ENCODE measurements at places on chromosomes 3 and 15. TPM values are rescaled to one million over a fixed set of nuclear protein-coding genes. Genes with fewer than 3 reads are reported as not detected.

Gene JAGN1
- total RNA-seq, result 19.1 TPM

Gene FBXW12
- total RNA-seq, result not detected

Gene MAGEL2
- total RNA-seq, result not detected

Gene LRRC2
- under 0.01 TPM for total RNA-seq

Gene PLA2G4E
- total RNA-seq, result not detected

Gene NR2E3
- total RNA-seq, result 0.50 TPM

Gene CCDC9B
- 10.8 TPM for total RNA-seq

Gene OSBPL10
- total RNA-seq, result 17.5 TPM

Gene CCR9
- not detected for total RNA-seq

Gene ROPN1
- total RNA-seq, result not detected

Gene CCNDBP1
- 69.1 TPM for total RNA-seq

Gene EFCAB12
- not detected for total RNA-seq

Gene UBR1
- total RNA-seq, result 43.2 TPM

Gene CDC25A
- 10.8 TPM for total RNA-seq

Gene CCR8
- not detected for total RNA-seq

Gene MST1R
- 1.0 TPM for total RNA-seq

Gene NBEAL2
- total RNA-seq, result 21.7 TPM

Gene TJP1
- total RNA-seq, result 149 TPM

Gene B2M
- total RNA-seq, result 2,993 TPM

Gene CD276
- total RNA-seq, result 82.4 TPM

Gene RNF111
- 37.1 TPM for total RNA-seq

Gene WDR76
- total RNA-seq, result 11.0 TPM

Gene PLCD1
- total RNA-seq, result 17.5 TPM

Gene SCG5
- total RNA-seq, result 0.49 TPM

Gene NME9
- not detected for total RNA-seq

Gene P2RY13
- not detected for total RNA-seq

Gene UBE2E2
- 45.4 TPM for total RNA-seq

Gene CHRM5
- 0.31 TPM for total RNA-seq

Gene CPN2
- total RNA-seq, result not detected

Gene GPR149
- total RNA-seq, result not detected

Gene COLQ
- total RNA-seq, result 1.7 TPM

Gene REC114
- not detected for total RNA-seq

Gene GOLGA8S
- not detected for total RNA-seq

Gene PLSCR2
- 0.31 TPM for total RNA-seq

Gene SNTN
- total RNA-seq, result not detected

Gene PAK2
- 198 TPM for total RNA-seq

Gene MAPKBP1
- total RNA-seq, result 24.8 TPM

Gene CHRD
- 0.16 TPM for total RNA-seq

Gene FANCD2OS
- not detected for total RNA-seq

Gene MYEF2
- total RNA-seq, result 7.0 TPM

Gene GABRR3
- not detected for total RNA-seq

Gene ASTE1
- 3.9 TPM for total RNA-seq

Gene BDH1
- 2.6 TPM for total RNA-seq
